CD4-positive, alpha-beta memory T cell (primary cell): ENCODE measurements at places on chromosomes 1 and 21. TPM values are rescaled to one million over a fixed set of nuclear protein-coding genes. Genes with fewer than 3 reads are reported as not detected.
A peak's percentile ranks its signal among the peaks of the same experiment; 100 is the strongest.

Gene CIART
- 0.67 TPM for total RNA-seq

- no peak for DNase-seq
Measured at GRCh38 chr21:46569081-46569480, 35.8 kb downstream of the S100B start.

DNA sequence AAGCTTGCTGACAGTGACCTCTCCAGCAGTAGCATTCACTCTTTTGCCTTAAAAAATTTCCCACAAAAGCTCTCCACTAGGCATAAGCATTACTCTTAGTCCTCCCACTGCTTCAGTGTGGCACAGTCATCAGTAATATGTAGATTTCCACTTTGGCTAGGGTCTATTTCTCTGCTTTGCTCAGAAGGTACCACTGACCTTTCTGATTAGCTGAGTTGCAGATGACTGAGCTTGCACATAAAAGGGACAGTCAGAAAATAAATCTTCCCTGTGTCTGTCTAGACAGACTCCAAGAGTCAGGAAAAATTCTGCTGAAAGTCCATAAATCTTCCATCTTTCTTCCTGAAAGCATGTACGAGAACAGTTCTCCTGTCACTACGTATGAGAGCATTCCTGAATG, 56.6 kb upstream of the APP start:
- no peak for DNase-seq

Gene RPTN
- not detected for total RNA-seq

Gene SLC2A5
- 0.23 TPM for total RNA-seq

Gene NR1I3
- not detected for total RNA-seq

- DNase-seq: no peak
Measured at GRCh38 chr1:228375578-228376261, 30.9 kb downstream of the TRIM11 start.

DNA sequence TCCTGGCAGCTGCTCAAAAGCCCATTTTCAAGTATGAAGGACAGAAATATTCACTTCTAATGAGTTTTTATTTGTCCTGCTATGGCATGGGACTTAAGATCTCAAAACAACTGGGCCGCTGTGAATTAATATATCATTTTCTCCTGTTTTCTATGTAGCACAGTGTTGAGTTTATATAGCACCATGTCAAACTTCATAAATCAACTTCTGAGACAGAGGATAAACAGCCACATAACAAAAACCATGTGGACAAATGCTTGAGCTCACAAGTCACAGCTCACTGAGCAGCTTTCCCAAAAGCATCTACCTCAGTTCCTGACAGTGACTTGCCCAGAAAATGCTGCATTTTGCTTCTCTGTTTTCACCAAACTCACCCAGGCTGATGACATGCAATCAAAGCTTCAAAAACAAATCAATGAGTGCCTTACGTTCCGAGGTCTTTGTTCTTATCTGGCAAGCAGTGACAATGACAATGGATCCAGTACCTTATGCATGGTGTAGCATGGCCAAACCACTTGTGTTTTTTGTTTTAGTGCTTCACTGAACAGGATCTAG, 722.6 kb downstream of the LRRIQ3 start:
- no peak for DNase-seq

- peak; percentile 14 for DNase-seq
Measured at GRCh38 chr1:147171399-147172167, 687 bp downstream of the PRKAB2 start.

DNA sequence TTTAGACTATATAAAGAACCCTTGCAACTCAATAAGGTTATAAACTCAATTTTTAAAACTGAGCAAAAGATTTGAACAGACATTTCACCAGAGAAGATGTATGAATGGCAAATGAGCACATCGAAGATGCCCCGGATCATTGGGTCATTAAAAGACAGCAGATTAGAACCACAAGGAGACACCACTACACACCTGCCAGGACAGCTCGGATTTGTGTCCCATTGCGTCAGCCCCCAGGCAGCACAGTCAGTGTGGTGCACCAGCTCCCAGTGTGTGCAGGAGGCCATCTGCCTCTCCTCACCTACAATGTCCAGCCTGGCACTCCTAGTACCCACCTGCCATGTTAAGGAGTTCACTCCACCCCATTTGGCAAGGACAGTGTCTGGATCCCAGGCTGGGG, 61.1 kb upstream of the LRP8 start:
- no peak for DNase-seq

DNA sequence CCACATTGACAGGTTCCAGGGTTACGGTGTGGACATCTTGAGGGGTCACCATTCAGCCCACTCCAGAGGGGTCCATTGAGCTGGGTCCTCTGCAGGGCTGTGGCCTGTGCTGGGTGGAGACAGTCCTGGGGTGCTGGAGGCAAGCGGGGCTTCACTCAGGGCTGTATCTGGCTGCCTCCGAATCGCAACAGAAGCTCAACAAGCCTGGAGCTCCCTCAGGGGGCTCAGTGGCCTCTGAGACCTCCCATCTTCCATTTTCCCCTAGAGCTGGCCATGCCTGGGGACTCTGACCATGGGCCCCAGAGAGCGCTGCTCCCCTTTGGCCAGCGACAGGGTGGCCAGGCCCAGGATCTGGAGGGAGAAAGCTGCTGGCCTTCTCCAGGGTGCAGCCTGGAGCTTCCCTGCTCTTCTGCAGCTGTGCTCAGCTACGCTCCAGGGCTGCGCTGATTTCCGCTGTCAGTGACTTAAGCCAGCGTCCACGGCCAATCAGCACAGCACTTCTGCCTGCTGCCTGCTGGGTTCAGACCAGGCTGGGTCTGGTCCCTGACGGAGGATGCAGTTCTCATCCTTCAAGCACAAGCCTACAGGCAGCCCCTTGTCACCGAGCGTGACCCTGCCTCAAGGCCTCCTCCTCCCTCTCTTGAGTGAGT, 45.0 kb upstream of the ADARB1 start:
- no peak for DNase-seq

DNA sequence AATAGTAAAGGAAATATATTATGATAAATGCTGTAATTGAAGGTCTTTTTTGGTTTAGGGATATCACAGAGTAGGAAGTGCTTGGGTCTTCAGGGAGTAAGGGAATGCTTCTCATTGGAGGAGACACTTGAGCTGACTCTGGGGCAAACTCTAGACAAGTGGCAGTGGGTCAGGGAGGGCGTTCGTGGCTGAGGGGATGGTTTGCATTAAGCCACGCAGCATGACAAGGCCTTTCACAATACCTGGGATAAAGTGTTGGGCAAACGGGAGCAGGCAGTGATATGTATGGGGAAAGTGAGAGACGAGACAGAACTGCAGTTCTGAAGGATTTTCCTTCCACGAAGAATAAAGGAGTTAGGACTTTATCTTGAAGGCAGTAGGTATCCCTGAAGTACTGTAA, 109.0 kb downstream of the PATJ start:
- no peak for DNase-seq
